Activated CD8-positive, alpha-beta T cell treated with anti-CD3 and anti-CD28 coated beads for 36 hours (primary cell): ENCODE measurements at places on chromosomes 5 and 9. TPM values are rescaled to one million over a fixed set of nuclear protein-coding genes. Genes with fewer than 3 reads are reported as not detected.

The MLLT3 gene
- total RNA-seq = 60.8 TPM

The SARDH gene
- total RNA-seq = 5.6 TPM

DNA sequence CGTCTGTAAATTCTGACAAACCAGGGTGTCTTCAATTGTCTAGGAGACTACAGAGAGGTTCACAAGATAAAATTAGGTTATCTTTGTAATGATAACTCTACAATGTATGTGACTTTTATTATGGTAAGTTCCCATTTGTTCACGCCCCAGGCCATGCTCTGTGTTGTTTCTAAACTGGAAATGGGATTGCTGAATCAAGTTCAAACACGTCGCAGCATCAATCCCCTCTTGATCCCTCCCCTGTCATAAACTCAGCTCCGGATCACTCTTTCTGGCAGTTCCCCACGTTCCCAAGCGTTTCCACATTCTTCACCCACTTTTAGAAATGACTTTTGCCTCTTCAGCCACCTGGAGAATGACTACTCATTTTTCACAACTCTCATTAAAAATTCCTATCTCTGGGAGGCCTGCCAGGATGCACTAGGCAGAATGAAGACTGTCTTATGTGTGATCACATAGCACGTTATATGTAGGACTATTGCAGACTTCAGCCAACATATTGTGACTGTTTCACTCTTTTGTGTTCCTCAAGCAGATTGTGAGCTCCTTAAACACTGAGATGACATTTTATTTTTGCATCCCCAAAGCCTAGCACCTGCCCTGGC, 1124.2 kb upstream of the WWC1 start:
- DNase-seq = no peak

DNA sequence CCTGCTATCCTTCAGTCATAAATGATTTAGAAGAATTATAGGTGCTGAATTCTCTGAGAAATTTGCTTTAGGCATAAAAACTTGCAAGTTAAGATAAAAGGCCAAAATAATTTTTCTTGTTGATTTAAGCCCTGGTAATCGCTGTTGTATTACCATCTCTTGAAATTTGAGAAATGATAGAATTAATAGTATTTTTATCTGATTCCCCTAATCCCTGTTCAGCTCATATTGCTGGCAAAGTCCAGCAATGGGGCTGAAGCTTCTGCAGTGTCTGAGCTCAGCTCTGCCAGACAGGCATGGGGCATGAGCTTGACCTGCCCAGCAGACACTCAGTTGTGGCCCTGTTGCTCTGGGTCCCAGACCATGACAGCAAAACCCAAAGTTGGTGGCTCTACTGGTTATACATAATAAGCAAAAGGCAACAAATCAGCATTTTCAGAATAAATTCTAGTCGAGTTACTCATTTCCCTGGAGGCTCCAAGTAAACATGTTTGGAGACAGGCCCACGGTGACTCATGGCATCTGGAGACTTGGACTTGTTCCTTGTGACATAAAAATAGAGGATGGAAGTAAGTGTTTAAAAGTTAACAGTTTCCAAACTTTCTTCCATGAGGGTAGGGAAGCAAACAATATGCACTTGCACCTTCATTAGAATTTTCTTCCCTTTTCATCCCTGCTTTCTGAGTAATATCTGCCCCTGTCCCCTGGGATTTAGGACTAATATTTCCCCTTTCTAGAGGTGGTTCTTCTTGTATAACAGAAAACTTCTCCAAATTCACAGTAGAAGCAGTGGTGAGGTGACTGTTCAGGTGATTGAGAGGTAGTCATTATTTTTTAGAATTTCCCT, 60.2 kb upstream of the SLC2A8 start:
- no peak for DNase-seq

DNA sequence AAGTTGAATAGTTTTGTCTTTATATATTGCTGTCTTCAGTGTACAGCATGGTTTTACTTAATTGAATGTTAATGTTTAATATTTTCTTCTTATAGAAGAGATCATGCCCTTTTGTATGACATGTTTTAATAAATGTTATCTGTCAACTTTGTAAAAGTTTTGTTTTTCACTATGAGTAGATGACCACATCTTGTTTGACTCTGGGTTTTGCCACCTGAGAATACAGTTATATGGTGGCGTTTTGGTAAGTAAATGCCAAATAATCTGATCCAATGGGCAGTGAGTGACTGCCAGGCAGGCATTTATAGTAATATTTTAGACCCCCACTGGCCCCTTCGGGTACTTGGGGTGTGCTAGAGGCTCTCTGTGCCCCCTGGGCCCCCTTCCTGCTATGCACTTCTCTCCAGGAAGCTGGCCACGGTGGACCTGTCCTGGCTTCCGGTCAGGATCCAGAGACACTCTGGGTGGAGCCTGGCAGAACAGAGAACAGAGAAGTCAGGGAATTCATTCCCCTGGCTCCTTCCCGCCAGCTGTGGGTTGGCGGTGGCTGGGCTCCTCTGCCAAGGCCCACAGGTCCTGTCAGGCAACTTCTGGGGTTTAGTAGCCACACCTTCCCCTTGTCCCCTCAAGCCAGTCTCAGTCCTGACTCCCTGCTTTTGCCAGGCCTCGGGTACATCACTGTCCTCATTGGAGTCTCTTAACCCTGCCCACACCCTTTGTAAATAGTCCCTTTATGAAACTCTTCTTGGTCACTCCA, 22.2 kb upstream of the ZBTB34 start:
- DNase-seq = no peak
